ENCODE measurements at places on chromosomes 6 and 20.
A peak's percentile ranks its signal among the peaks of the same experiment; 100 is the strongest.

DNA sequence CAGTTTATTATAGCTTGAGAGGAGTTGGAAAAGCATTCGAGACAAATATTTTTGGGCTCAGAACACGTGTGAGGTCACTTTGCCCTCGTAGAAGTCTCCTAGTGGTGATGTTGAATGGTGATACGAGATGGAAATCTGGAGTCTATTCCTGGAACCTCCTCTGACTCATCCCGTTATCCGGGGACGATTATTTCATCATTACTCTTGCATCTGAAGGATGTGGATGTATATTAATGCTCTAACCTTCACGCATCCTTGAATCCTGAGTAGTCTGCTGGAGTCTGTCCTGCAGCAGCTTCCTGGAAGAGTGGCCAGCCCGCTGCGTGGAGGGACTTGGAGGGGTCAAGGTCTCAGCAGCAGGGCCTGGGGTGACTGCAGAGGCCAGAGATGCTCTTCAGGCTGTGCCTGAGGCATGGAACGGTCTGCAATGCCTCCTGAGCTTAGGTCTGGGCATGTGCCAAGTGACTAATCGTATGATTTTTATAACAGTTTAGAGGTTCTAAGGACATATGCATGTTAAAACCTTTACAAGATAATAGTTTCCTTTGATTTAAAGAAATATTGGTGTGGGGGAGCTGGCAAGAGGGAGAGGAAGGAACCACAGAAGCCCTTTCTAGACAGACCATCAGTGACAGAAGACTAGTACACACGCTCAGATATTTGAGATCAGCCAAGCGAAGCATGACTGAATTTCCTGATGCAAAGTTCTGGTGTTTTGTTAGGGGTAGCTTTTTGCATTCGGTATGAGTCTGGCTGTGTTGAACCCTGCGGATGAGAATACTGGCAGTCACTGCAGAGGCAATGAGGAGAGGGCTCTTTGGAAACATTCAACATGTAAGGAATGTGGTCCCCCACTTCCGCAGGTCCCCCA is 400.2 kb downstream of the QKI start:
- peak; percentile 68 for DNase-seq

DNA sequence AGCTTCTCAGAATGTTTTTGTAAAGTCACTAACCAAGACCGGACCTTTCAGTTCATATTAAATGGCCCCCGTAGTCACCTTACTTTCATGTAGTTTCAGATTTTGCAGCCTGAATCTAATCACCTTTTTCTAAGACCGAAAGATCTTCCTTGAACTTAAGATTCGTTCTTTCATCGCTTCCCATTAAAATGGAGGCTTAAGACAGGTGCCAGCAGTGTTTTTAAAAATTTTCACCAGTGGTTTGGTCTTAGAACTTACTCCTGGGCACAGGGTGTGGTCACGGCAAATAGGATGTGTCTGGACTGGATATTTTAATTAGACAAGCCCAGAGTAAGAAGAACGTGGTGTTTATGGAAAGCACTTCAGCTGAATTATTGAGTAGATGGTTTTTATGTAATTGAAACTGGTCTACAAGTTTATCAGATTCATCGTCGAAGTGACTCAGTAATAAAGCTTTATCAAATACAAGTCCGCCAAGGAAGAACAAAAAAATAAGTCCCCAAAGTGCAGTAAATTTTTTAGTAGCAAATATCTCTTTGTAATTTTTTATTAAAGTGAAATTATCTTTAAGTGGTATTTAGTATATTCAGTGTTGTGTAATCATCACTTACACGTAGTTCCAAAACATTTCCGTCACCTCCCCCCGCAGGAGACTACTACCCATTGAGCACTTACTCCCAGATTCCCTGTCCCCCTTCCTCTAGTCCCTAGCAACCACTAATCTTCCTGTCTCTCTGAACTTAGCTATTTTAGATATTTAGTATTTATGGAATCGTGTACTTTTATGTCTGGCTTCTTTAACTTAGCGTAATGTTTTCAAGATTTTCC is 868 bp downstream of the SRSF3 start:
- peak; percentile 45 for DNase-seq

DNA sequence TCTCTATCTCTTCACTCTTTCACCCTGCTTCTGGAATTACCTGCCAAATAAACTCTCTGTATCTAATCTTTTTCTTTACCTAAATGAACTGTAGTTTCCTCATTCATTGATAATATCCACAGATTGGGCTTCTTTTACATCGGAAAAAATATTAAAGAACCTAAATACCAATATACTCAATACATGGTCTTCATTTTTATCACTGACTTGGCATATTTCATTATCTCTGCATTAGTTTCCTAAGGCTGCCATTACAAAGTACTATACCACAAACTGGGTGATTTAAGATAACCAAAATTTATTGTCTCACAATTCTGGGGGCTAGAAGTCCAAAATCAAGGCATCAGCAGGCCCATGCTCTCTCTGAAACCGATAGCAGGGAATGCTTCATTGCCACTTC is 411.9 kb upstream of the SPTLC3 start:
- no peak for DNase-seq

GRCh38 chr20:20926222-20926905 is 179.8 kb downstream of the LINC00237 start:
- DNase-seq: no peak

DNA sequence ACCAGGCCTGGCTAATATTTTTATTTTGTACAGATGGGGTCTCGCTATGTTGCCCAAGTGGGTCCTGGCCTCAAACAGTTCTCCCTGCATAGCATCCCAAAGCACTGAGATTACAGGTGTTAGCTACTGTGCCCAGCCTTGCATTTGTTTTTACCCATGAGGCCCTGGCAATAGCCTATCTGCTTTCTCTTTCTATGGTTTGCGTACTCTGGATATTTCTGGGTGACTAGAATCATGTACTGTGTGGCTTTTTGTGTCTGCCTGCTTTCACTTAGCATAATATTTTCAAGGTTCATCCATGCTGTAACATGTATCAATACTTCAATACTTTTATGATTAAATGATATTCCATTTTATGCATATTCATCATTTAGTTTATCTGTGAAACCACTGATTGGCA is 451.7 kb downstream of the GRIK2 start:
- DNase-seq: no peak

Data from AG20443 (cell line).